ENCODE measurements at places on chromosomes 6 and 20.

DNA sequence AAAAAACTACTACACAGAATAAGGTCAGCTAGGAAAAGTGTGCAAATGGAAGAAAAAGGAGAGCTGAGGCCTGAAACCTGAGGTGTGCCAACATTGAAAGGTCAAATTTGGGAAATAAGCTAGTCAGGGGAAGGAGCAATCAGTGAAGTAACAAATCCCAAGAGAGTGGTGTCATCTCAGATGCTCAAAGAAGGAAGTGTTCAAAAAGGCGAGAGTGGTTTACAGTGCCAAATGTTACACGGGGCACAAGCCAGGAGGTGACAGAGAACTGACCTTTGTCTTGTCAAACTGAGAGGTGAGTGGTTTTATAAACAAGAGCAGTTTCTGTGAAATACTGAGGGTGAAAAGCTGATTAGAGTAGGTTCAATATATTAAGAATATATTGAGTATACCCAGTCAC lies 83.0 kb upstream of the TCF21 start:
- no peak for DNase-seq

- no peak for DNase-seq
These were observed 411.8 kb downstream of the PREX1 start for GRCh38 chr20:48416002-48416401.

DNA sequence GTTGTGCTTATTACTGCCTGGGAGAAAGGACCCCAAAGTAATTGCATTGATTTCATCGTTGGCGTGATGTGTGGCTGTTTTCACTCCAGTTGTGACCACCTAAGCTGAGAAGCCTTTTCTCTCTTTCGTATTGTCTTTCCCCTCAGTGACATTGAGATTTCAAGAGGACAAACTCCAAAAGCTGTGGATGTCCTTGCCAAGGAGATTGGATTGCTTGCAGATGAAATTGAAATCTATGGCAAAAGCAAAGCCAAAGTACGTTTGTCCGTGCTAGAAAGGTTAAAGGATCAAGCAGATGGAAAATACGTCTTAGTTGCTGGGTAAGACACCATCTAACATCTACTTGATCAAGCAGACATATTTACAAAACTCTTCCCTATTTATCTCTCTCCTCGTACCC lies 60.5 kb downstream of the MTHFD1L start:
- no peak for DNase-seq

GRCh38 chr20:13423472-13424173 lies 202.5 kb downstream of the ISM1 start:
- DNase-seq, result no peak

- DNase-seq, result no peak
These were observed 73.9 kb downstream of the BANF2 start for GRCh38 chr20:17773619-17774018.

GRCh38 chr6:19354181-19354580 lies 483.0 kb upstream of the ID4 start:
- DNase-seq, result no peak

GRCh38 chr20:25538838-25539665 lies 46.3 kb downstream of the NINL start:
- DNase-seq, result no peak

- no peak for DNase-seq
These were observed 241.5 kb upstream of the PLN start for GRCh38 chr6:118306392-118307238.
